ENCODE measurements at places on chromosomes 11 and 22.

DNA sequence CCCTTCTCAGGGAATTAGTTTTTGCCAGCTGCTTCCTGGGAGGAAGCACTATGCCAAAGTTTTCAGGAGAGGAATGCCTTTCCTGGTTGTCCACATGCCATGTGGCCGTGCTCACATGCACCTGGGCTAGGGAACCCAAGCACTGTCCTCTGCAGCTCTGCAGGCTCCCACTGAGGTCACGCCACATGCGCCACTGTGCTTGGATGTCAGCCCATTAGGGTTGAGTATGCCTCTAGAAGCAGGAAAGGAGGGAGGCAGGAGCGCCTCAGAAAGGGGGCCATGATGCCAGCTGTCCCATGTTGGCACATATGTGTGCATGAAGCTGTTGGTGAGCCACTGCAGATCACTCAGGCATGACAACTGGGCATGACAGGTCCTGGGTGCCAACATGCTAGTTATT, 81.6 kb upstream of the SUSD2 start:
- no peak for DNase-seq

DNA sequence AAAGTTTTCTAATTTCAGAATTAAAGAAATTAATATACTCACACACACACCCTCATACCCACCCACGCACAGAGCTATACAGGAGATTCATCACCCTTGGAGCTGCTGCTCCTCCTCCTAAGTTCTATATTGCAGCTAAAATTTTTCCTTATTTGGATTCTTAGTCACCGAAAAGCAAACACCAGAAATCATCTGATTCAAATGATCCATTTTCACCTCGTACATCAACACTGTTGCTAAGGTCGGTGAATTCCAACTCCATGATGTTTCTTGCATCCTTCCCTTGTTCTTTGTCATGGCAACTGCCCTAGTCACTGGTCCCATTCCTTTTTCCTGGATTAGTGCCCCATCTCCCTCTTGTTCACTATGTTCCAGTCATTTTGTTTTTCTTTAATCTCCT, 286.2 kb downstream of the GRM5 start:
- DNase-seq: no peak

DNA sequence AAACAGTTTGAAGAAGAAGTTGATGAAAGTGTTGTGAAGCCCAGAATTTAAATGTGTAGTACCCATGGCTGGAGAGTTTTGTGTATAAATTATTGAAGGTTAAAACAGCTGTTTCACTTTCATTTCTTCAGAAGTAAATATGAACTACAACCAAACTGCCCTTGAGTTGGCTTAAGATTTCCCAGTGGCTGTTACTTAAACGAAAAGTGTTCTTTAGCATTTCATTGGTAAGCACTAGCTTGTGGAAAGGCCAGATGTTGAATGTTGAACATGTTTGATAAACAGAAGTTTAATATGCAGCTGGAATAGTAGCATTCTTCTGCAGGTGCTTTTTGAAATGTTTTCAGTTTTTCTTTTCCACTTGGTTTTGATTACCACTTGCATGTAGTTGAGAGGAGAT, 83.2 kb upstream of the TNRC6B start:
- no peak for DNase-seq

DNA sequence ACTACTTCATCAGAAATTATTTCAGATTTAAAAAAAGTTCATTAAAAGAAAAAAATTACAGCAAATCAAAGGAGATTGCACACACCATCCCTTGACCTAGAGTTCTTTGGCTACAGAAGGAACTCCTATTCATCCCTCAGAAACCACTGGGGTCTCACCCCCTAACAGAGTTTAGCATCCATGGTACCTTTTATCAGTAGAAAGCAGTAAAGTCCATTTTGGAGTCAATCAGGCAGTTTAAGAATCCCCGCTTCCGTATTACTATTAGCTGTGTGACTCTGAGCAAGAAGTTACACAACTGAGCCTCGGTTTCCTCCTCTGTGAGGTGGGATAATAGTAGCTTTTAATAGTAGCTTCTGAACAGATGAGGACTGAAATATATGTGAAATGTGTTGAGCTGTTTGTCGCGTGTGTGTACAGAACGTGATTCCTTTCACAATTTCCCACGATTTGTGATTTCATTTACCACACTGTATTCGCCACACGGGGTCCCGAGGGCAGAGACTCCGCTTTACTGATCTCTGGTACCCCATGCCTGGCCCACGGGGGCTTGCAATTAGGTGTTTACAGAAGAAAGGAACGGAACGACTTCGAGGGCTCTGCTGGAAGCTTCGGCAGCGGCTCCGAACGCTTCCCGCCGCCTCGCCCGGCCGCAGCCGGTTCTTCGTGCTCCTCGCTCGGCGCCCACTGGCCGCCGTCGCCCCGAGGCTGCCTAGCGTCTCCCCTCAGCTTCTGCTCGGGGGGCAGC, 72.5 kb upstream of the ZBED5 start:
- no peak for DNase-seq

GRCh38 chr11:115249061-115249578, 255.1 kb downstream of the CADM1 start:
- DNase-seq: no peak

DNA sequence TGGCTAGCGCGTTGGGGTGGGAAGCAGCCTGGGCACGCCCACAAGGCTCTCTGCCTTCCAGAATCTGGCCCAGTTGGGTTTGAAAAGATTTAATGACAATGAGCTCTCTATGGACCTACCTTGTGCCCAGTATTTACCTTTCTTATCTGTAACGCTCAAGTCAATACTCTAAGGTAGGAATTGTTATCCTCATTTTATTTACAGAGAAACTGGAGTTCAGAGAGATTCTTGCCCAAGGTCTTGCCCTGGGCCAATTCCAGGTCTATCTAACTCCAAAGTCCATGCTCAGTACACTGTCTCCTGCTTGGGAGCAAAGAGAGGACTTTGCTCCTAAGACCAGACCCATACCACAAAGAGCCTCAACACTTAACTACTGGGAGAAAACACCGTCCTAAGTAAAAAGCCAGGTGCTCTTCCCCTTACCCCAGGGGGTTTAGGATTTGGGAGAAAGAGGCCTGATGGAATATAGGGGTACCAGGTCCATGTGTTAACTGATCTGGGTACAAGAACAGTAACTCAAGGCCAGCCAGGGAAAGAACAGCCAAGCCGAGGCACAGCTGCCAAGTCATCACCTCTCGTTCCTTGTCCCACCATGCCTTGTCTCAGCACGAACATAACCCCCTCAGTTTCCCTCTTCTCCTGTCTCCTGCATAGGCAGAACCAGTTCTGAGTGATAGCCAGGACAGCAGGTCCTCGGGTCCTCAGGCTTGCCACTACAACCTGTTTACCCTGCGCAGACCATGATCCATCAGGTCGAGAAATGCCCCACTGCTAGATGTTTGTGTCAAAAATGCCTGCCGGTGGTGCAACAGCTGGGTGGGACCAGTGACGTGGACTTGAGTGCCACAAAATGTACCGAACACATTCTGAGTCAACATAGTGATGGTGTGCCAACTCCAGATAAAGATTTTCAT, 14.6 kb downstream of the APOA4 start:
- DNase-seq: no peak

- no peak for DNase-seq
Observed at GRCh38 chr11:97772705-97773104, 1248.0 kb upstream of the CNTN5 start.

GRCh38 chr11:45289369-45289768, 3.2 kb upstream of the SYT13 start:
- no peak for DNase-seq

- no peak for DNase-seq
Observed at GRCh38 chr11:131914361-131914774, 544.0 kb downstream of the NTM start.

GRCh38 chr11:2156416-2157182, 4.4 kb downstream of the INS start:
- peak; percentile 26 for DNase-seq

GRCh38 chr11:1333091-1333772, 23.8 kb upstream of the TOLLIP start:
- no peak for DNase-seq

DNA sequence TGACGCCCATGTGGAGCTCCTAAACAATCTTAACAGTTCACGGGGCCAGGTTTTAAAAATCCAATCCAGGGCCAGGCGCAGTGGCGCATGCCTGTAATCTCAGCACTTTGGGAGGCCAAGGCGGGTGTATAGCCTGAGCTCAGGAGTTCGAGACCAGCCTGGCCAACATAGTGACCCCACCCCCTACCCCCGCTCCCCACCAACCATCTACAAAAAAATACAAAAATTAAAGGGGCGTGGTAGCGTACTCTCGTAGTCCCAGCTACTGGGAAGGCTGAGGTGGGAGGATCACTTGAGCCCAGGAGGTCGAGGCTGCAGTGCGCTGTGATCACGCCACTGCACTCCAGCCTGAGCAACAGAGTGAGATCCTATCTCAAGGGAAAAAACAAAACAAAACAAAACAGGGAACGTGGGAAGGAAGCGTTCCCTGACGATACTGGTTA, 689 bp upstream of the SART1 start:
- DNase-seq: no peak

DNA sequence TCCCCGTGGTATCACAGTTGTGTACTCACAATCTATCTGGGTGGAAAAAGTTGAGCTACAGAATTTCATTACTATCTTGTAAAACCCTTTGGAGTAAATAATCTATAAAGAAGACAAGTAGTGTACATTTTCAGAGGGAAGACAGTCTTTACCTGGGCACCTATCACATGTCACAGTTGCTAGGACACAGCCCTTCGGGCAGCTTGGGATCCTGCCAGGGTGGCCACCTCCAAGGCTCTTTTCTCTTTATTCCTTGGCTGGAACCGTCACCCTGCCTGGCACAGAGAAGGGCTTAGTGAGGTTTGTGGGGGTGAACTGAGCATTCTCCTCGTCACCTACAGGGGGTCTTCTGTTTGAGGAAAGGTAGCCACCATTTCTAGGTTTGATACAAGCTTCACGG, 23.6 kb downstream of the LRRC74B start:
- DNase-seq: no peak

- no peak for DNase-seq
Observed at GRCh38 chr11:18365741-18366140, 28.6 kb upstream of the LDHA start.

GRCh38 chr22:22098457-22099193, 116.0 kb upstream of the TOP3B start:
- no peak for DNase-seq

- DNase-seq: no peak
Observed at GRCh38 chr22:39344046-39344390, 5.8 kb upstream of the SYNGR1 start.

GRCh38 chr11:21258414-21258813, 589.0 kb downstream of the NELL1 start:
- no peak for DNase-seq

- no peak for DNase-seq
Observed at GRCh38 chr22:41952713-41953112, 763 bp downstream of the SMIM45 start.

- DNase-seq: no peak
Observed at GRCh38 chr11:36033082-36033751, 89.4 kb downstream of the LDLRAD3 start.

DNA sequence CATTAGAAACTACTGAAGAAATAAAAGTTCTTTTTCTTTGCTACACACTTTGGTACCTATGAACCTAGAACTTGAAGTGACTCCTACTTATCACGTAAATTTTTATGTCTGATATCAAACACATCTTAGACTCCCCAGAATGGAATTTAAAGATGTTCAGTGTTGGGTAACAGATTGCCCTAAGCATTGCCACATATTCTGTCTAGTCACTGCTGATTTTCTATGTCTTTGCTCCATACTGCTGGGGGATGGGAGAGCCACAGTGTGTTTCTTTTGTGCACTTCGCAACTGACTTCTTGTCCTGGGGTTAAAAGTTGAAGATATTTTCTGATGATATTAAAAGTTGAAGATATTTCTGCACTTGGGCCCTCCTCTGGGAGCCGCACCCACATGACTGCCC, 19.4 kb upstream of the MYO18B start:
- no peak for DNase-seq

DNA sequence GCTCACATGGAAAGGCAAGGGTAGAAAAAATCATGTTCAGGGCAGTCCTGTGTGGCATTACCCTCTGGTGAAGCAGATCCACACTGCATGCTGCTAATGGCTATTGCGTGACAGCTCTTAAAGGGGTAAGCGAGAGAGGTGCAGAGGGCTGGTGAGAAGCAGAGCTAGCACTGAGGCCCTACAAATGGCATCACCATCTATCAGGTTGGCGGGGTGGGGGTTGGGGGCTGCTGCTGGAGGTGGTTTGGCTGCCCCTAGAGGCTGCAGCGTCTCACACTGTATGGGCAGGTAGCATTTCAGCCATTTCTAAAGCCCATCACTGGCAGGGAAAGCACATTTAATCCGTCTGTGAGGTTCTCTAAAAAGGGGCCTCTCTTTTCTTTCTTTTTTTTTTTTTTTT, 16.9 kb upstream of the TMA7B start:
- DNase-seq: no peak

DNA sequence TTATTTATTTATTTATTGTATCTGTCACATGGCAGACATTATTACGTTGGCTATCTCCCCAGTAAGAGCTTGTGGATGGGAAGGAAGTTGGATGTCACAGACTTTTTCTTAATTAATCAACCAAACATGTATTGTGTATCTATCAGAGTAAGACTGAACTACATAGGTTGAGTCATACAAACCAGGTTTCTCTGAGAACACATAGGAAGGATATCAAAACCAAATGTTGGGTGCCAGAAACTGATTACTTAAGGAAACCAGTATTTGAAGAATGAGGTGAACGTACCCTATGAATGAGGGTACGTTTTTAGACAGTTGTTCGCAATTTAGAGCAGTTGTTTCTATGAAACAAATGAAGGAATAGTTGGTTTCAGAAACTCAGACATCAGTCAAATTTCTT, 136.4 kb downstream of the SLC17A6 start:
- DNase-seq: no peak

DNA sequence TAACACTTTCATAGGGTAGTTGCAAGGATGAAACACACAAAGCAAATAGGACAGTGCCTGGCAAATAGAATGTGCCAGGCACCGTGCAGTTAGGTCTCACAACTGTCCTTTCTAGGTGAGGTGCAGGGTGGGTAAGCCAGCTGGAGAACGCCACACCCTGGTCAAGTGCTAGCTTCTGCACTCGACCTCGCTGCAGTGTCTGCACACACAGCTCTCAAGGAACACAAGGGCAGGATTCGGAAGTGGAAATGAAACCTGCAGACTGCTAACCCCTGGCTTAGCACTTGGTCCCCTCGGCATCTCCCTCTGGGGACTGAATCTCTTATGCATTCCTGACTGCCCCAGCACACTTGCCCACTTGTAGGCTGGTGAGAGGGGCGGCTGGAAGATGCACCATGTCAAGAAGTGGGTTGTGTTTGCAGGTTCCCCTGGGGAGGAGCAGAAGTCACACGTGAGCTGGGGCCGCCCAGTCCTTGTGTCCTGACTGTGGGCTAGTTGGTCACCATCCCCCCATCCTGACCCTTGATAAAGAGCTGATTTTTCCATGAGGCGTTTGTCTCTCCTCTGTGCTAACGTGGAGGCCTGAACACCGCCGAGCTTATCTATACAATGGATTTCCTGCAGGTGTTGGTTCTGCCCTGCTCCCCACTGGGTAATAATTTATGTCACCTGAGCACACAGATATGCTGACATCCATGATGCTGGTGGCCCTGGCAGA, 89.0 kb downstream of the MICAL2 start:
- DNase-seq: no peak

- DNase-seq: no peak
Observed at GRCh38 chr22:50140615-50141014, 29.9 kb upstream of the PANX2 start.

- no peak for DNase-seq
Observed at GRCh38 chr11:131378931-131379330, 8.5 kb downstream of the NTM start.

- no peak for DNase-seq
Observed at GRCh38 chr11:60791153-60791933, 6.2 kb downstream of the MS4A10 start.
